ENCODE measurements at places on chromosomes 13 and 19.

- DNase-seq, result no peak
These were observed 26.1 kb upstream of the EEF1AKMT1 start for GRCh38 chr13:20799726-20800416.

DNA sequence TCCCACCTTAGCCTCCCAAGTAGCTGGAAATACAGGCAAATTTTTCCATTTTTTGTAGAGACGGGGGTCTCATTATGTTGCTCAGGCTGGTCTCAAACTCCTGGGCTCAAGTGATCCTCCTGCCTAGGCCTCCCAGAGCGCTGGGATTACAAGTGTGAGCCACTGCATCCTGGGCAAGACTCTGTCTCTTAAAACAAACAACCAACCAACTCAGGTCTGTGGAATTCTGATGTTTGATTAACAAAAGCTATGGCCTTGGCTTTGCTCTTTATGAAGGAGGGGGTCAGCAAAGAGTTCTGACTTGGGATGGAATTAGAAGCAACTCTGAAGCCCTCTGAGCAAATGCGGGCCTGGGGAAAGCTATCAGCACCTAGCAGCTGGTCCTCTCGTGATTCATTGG lies 117.7 kb downstream of the IER2 start:
- no peak for DNase-seq

DNA sequence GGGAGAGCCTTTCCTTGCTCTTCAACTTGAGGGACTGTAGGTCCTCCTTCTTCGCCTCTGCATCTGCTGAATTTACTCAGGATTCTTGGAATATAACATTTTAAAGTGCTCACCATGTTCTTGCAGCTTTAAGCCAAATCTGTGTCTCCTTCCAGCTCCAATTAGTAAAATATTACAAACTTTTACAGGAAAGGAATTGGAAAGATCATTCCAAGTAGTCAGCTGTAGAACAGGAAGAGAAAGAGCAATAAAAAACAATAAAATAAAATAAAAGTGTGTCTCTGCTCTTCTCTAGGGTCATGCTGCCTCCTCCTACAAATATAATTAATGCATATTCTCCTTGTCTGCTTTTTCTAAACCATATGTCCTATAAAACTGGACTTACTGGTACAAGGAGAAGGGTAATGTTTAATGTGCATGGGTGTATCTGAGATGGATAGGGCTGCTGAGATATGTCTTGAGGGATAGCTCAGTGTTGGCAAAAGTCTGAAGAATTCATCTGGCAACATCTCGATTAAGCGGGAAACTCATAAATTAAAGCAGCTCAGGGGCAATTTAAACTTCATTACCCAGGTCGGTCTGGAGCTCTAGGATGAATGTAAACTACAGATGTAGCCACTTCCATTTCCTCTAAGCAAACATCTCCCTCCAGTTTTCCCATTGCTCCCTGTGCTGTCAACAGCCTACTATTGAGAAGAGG lies 25.0 kb downstream of the ENOX1 start:
- DNase-seq, result no peak

DNA sequence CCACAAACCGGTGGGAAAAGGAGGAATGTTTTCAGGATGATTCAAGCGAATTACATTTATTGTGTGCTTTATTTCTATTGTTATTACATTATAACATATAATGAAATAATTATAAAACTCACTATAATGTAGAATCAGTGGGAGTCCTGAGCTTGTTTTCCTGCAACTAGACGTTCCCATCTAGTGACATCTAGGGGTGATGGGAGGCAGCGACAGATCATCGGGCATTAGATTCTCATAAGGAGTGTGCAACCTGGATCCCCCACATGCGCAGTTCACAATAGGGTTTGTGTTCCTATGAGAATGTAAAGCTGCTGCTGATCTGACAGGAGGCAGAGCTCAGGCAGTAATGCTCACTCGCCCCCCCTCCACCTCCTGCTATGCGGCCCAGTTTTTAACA lies 54.5 kb downstream of the SPTBN4 start:
- peak; percentile 51 for DNase-seq

- no peak for DNase-seq
These were observed 1.9 kb downstream of the NAPA start for GRCh38 chr19:47512948-47513319.

DNA sequence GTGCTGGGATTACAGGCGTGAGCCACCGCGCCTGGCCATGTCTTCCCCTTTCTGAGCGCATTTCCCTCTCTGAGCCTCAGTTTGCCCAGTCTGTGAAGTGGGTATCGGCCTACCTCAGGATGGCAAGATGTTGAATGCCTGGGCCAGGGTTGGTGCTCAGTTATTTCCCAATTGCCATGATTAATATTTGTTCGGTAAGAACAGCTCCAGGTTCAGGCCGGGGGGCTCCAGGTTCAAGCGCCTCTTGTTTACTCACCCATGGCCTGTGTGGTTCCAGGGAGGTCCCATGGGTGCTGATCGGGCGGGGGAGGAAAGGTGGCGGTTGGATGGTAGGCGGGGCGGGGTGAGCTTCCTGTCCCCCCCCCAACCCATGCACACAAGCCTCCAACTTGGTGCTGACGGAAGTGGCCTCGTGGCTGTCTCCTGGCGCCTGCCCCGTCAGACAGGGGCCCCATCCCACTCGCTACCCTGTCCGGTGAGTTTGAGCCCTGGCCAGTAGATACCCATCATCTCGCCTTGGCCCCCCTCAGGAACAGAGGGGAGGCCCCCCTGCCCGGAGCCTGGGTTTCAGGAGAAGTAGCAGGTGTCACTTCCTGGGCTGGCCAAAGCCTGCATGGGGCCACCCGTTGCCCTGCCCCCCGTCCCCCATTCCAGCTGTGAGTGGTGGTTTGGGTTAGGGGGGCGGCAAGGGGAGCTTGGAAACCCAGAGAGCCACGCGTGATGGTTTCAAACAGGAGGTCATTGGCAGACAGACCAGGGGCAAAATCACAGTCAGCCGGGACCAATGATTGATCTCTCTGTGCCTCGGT lies at the start of gene FCHO1:
TSS of gene FCHO1 (plus strand) at position 375 of the 809 bp plus-strand sequence. CDS start 3,688 bp downstream, outside the sequence.
- peak; percentile 75 for DNase-seq

DNA sequence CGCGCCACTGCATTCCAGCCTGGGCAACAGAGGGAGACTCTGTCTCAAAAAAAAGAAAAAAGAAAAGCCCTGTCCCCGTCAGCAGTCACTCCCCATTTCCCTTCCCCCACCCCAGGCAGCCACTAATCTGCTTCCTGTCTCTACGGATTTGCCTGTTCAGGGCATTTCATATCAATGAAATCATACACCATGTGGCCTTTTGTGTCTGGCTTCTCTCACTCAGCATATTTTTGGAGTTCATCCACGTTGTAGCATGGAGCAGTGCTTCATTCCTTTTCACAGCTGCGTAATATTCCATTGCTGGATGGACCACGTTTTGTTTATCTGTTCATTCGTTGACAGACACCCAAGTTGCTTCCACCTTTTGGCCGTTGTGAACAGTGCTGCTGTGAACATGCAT lies 36.1 kb upstream of the KLF2 start:
- peak; percentile 4 for DNase-seq

- no peak for DNase-seq
These were observed 10.9 kb downstream of the NCR1 start for GRCh38 chr19:54916822-54917221.

GRCh38 chr19:5432687-5433086 lies 22.5 kb upstream of the ZNRF4 start:
- DNase-seq, result no peak

DNA sequence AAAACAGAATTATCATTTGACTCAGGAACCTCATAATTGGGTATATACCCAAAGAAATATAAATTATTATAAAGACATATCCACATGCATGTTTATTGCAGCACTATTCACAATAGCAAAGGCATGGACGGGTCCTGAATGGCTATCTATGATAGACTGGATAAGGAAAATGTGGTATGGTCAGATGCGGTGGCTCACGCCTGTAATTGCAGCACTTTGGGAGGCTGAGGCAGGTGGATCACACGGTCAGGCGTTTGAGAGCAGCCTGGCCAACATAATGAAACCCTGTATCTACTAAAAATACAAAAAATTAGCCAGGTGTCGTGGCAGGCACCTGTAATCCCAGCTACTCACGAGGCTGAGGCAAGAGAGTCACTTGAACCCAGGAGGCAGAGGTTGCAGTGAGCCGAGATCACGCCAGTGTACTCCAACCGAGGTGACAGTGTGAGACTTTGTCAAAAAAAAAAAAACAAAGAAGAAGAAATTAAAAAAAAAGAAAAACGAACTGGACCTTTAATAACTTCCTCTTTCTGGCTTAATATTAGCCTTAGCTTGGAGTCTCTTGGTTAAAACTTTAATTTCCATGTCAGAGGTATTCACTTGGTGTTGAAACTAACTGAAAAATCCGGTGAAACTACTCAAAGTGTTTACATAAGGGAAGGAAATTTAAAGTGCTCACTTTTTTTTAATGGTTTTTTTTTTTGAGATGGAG lies 104.4 kb downstream of the ZNF486 start:
- no peak for DNase-seq

GRCh38 chr13:53042877-53043276 lies 14.3 kb downstream of the OLFM4 start:
- DNase-seq, result no peak

DNA sequence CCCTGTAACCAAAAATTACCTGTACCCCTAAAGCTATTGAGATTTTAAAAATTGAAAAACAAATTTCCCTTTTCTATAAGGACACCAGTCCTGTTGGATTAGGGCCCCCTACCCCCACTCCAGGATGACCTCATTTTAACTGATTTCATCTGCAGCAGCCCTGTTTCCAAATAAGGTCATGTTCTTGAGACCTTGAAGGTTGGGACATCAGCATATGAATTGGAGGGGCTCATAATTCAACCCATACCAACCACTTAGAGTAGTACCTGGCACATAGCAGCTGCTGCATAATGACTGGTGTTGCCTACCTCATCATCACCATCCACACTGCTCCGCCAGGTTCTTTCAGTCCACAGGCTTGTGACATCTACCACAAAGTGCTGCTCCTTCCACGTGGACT lies 17.6 kb downstream of the ZNF71 start:
- no peak for DNase-seq

GRCh38 chr13:32609428-32609827 lies 23.2 kb downstream of the PDS5B start:
- DNase-seq, result no peak

GRCh38 chr13:27921421-27921960 lies 1.7 kb downstream of the PDX1 start:
- DNase-seq, result no peak

DNA sequence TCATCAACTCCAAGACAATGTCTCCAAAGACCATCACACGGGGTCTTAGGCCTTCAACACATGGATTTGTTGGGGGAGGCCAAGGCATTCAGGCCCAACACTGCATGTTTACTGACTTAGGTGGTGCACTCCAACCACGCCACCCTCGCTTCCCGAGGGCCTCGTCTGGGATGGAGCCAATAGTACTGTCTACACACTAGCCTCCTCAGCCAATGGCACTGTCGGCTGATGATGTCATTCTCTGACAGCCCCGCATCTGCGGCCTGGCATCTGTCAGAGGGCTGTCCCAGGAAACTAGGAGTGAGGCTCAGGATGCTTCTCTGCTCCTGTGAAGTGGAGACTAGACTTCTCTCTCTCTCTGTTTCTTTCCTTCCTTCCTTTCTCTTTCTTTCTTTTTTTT lies 96.6 kb downstream of the TEX26 start:
- DNase-seq, result no peak

DNA sequence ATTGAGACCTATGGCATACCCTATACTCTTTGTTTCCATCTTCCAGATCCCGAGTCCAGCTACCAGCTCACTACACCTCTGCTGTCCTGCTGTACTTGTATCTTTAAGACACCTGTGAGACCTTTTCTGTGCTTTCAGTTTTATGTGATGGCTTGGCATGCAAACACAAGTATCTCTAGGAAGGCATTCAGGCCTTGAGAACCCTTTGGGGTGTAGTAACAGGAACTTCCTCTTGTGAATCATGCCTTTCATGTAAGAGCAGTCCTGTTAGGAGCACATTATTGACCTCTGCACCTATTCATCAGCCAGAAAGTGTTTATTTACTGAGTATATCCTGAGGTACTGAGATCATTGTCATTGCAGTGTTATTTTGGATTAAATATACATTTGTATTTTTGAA lies 87.0 kb upstream of the HTR2A start:
- DNase-seq, result no peak

- DNase-seq, result no peak
These were observed 42.1 kb downstream of the FOXO1 start for GRCh38 chr13:40624383-40624782.

DNA sequence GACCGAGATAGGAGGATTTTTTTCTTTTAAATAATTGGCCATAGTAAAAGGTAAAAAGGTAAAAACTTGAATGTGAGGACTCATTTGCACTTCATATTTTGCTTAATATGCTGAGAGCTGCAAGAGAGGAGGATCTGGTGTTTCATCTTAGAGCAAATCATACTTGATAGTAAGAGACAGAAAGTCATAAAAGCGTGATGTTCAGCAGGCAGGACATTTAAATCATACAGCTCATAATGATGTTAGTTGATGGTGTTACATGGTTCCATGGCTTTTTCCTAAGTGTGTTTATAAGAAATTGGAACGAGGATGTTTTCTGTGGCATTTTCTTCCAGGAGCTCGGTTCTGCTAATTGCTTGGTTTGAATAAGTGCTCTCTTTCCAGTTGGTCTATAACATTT lies 16.3 kb downstream of the ATP11A start:
- DNase-seq, result no peak

DNA sequence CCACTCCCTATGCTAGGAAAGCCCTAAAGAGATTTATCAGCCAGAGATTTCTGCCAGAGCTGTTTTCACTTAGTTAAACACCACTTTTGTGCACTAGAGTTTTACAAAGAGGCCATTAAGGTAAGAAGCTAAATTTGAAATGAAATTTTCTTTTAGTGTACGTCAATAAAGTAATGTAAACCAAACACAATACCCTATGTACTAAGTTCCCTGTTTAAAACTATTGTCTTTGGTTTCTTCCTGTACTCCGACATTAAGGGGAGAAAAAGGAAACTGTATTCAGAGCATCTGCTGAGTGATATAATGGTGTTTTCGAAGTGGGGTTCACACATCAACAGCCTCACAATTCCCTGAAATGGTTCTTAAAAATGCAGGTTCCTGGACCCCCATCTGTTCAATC lies 40.7 kb upstream of the STARD13 start:
- DNase-seq, result no peak

GRCh38 chr13:34416971-34417380 lies 525.1 kb upstream of the NBEA start:
- DNase-seq, result no peak

DNA sequence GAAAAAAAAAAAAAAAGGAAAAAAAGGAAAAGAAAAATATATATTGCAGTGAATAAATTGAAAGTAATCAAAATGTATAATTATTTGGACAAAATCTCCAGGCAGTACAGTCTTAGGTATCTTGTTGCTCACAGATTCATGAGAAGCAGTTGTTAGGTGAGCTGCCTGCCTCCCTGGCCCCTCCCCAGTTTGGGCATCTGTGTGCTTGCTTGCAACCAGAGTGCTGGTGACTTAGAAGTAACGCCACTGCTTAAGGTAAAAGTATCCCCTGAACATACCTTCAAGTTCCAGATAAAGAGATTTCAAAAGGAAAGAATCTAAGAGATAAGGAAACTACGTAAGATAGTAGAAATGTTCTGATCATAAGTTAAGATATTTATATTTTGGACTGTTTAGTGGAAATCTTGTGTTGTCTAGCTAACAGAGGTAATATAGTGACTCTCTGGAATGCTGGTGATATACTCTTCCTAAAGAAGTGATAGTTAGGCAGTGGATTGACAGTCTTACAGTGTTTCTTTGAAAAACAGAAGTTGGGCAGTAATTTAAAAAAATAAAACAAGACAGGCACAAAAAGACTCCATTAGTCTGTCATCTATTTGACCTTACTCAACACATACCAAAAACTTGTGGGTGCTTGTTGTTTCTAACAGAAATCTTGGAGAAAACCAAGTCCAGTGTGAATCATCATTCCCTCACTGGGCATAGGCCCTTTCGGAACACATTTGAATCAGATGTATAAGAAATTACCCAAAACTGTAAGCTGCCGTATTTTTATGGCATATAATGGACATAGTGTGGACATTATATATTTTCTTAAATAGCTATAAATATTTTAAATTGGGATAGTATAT lies 38.3 kb upstream of the KCTD4 start:
- no peak for DNase-seq
